ENCODE measurements at places on chromosomes 3 and 15.

DNA sequence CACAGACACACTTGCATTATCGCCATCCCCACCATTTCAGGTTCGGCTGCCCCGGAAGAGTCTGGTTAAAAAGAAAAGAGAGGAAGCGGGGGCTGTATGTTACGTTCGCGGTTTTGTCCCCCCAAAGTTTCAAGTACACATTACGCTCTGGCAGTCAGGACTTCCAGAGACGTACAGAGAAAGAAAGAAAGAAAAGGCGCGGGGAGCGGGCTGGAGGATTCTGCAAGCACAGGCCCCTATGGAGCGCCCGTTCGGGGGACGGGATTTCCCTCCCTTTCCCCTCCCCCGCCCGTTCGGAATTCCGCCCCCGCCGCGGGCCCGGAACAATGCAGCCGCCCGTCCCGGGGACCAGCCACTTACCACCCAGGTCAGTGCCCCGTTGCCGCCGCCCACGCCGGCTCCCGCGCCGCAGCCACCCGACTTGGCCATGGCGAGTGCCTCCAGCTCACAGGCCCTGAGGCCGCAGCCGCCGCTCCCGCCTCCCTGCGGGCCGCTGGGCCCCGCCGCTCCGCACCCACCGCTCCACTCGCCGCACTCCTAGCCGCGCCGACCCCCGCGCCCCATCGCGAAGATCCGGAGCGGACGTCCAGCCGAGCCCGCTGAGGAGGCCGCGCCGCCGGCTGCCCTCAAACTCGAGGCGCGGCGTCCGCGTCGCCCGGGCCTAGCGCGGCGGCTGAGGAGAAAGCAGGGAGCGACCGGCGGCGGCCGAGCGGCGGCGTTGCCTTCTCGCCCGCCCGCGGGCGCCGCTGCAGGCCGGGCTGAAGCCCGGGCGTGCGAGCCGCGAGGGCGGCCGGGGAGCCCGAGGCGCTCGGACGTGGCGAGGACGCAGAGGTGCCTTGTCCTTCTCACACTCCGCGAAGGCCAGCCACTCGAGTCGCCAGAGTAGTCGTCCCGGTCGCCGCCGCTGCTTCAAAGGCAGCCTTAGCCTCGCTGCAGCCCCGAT, 567 bp downstream of the TOP2B start:
- no peak for DNase-seq

DNA sequence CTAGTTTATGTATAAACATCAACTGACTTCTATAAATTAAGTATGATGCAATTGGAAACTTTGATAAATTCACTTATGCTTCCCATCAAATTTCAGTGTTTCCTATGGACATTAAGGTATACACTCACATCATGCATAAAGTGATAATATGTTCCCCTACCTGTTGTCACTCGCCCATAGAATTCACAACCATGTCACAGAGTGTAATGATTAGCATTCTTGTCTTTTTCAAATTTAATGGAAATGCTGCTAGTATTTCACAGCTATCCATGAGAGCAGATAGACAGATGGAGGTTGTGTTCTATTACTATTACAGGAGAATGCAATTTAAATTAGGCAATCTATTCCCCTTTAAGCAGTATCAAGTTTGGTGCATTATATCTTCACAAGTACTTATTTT, 984 bp downstream of the PLSCR4 start:
- no peak for DNase-seq

DNA sequence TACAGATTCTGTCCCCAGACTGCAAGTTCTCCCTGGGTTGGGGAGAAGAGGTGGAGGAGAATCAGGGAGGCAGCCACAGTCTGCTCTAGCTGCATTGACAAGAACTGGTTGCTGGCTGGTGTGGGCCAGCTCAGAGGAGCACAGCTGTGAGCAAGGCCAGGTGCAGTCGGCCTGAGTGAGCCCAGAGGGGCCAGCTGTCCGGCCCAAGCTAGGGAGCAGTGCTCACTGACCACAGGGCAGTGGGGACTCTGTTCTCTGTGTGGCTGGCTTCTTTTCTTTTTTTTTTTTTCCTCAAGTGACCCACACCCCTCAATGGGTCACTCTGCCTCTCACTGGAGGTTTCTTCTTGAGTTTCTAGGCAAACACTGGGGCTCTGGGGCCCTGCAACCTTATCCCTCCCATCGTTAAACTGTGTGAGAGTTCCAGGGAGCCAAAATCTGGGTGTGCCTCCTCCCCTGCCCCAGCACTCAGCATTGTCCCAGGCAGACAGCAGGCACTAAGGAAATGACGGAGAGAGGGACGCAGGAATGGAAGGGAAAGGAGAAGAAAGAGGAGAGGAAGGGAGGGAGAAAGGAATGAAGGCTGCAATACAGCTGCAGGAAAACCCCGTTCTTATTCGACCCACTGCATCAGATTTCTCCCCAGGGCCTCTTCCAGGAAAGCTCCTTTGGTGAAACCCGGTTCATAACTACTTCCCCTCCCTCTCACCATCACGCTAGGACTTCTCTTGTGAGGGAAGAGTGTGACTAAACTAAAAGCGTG, 37.7 kb upstream of the HES1 start:
- DNase-seq, result no peak

- no peak for DNase-seq
Observed at GRCh38 chr3:54928046-54928770, at the start of gene LRTM1. LRTM1 (minus strand) TSS chr3:54928059; CDS start chr3:54927911, 148 bp downstream.

DNA sequence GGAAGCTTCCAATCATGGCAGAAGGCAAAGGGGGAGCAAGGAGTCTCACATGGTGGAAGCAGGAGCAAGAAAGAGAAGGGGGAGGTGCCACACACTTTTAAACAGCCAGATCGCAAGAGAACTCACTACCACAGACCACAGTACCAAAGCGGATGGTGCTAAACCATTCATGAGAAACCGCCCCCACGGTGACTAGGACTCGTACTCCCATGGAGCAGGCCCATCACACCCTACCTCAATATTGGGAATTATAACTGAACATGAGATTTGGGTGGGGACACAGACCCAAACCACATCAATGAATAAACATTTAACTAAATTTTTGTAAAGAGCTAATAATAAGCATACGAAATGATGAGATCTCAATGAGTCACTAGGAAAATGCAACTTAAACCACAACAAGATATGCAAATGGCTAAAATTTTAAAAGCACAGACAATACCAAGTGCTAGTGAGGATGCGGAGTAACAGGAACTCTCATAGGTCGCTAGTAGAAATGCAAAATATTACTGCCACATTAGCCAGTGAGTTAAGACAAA, 10.0 kb downstream of the MRPS25 start:
- DNase-seq, result no peak

- no peak for DNase-seq
Observed at GRCh38 chr3:120244834-120245225, 40.2 kb downstream of the GPR156 start.

- DNase-seq, result no peak
Observed at GRCh38 chr3:71064956-71065763, 518.4 kb downstream of the FOXP1 start.

DNA sequence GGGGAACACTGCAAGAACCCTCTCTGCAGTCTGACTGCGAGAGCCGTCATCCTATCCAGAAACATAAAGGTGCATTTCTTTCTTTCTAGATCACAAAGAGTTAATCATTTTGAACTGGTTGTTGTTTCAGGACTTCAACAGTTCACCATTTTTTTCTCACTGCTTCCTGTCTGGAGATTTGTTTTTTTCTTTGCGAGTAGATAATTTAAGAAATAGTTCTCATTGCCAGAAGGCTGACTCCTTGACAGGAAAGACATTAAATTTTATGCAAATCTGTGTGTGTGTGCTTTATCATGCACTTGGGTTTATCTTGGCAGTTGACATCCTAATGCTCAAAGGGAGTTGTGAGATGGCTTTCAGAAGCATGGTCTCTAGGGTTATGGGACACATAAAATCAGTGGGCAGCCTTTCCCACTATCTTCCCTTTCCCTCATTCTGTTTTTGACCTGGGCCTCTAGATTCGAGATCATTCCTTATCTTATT, 123.5 kb upstream of the TBL1XR1 start:
- DNase-seq, result no peak

DNA sequence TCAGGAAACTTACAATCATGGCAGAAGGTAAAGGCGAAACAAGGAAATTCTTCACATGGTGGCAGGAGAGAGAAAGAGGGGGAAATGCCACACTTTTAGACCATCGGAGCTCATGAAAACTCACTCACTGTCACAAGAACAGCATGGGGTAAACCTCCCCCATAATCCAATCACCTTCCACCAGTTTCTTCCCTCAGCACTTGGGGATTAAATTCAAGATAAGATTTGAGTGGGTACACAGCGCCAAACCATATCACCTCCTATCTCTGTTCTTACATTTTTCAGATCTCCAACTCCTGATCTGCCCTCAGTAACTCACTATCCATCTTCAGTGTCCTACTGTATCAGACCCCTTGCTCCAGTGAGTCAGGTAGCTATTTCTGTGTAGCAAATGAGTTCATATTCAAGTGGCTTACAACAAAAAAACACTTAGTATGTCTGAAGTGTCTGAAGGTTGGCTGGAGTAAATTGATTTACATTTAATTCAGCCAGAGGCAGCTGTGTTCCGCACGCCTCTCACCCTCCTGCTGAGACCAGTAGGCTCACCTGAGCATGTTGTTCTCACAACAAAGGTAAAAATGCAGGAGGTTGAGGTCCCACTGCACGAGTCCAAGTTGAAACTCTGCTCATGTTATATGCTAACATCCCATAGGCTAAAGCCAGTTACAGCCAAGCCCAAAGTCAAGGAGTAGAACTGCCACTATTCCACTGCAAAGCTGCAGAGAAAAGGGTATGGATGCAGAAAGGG, 180.7 kb upstream of the LMCD1 start:
- DNase-seq, result no peak

GRCh38 chr3:100765437-100765975, 56.2 kb downstream of the TFG start:
- no peak for DNase-seq

DNA sequence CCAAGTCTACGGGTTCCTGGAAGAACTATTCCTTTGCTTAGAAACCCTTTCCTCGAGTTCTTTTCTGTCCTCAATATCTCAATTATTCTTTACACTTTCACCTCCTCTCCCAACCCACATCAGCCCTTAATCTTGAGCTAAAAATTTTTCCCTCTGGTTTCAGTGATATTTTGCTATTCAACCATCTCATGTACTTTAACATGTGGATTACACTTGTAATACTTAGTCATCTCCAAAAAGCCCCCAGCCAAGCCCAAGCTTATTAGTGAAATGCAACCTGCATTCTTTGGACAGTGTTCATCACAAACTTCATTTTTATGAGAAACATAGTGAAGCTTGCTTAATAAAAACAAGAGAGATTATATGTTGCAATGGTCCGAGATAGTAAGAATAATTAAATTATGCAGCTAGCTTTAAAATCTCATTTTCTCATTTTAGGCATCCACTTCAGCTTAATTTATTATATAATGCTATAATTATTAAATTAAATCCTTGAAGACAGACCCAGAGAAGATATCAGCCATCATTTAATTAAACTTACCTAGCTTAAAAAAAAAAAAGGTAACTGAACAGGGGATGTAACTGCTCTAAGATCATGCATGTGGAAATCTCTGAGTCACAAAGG, 534.5 kb upstream of the TBL1XR1 start:
- DNase-seq, result peak; percentile 75

GRCh38 chr3:123071146-123071545, 4.3 kb downstream of the PDIA5 start:
- no peak for DNase-seq

DNA sequence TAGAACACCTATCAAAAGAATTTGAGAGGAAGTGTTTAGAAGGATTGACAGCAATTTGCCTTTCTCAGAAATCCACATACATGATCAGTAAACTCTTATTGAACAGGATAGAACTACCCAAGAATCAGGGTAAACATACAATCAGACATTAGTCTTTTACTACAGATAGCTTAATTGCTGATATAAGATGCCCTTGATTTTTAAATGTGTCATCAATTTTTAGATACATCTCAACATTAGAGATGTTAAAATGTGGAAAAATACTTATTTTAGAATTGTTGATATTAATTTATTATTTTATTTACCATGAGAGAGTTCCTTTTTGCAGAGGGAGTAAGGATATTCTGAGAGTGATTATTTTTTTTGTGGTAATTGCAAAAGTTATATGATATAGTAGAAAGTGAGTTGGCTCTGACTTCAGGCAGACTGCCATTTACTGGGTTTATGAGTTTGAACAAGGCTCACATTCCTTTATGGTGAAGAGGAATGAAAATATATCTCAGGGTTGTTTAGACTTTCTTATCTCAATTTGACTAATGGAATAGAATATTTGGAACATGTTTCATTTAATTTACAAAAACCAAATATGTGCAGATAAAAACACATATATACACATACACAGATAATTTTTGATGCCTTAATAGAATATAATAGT, 302.8 kb upstream of the GOLIM4 start:
- peak; percentile 20 for DNase-seq

GRCh38 chr3:43736558-43737440, 46.1 kb downstream of the ABHD5 start:
- DNase-seq, result no peak

- no peak for DNase-seq
Observed at GRCh38 chr3:125050488-125051090, 5.2 kb downstream of the HEG1 start.

DNA sequence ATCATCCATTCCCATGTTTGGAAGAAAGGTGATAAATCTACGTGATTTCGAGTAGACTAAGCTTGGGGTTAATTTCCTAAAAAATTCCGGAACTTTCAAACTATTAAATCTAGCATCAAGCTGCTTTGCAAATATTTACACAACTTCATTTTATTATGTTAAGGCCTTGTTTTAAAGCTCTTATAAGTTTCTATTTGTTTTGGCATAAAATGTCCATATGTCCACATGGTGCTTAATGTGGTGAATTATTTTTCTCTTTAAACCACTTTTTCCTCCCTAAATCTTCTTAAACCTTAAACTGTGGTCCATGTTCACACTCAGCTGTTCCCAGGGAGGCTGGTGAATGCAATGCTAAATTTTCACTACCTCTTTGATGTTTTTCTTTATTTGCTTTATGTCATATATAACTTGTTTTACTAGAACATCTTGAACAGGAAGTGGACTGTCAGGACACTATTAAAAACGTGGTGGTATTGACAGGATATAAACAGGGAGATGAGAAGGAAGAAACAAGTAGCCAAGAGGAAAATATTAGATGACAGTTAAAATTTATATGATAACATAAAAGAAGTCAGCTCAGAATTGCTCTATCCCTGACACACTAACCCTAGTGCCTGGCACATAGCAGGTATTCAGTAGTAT, 72.5 kb upstream of the AGTR1 start:
- no peak for DNase-seq

GRCh38 chr3:23826382-23827064, 20.8 kb downstream of the UBE2E1 start:
- no peak for DNase-seq
